ENCODE measurements at places on chromosomes 1 and 21. TPM values are rescaled to one million over a fixed set of nuclear protein-coding genes. Genes with fewer than 3 reads are reported as not detected.

Gene FAM151A
- 1.2 TPM for total RNA-seq

Gene NID1
- total RNA-seq: 47.6 TPM

Gene WLS
- 75.0 TPM for total RNA-seq

Gene NBPF6
- total RNA-seq: not detected

- DNase-seq: peak; percentile 69
These were observed 211.0 kb upstream of the RAB4A start for GRCh38 chr1:229059671-229060539.

DNA sequence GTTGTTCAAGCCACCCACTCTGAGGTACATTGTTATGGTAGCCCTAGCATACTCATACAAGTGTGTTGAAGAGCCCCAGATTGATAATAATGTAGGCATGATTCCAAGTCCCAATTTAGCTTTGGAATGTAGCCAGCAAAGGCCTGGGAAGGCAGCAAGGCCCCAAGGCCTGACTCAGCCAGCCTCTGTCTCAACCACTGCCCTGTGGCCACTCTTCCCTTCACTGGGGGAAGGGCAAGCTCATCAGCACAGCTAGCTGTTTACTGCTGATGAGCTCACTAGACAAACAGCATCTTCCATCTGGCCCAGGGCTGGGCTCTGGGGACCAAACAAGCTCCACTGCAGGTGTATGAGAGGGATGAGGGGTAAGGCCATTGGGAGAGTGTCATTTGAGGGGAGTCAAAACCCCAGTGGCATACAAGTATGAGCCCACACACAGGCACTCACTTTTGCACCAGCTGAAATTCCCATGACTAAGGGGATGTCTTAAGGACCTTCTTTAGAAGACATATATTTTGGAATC, 2.2 kb upstream of the IRF6 start:
- peak; percentile 72 for DNase-seq

DNA sequence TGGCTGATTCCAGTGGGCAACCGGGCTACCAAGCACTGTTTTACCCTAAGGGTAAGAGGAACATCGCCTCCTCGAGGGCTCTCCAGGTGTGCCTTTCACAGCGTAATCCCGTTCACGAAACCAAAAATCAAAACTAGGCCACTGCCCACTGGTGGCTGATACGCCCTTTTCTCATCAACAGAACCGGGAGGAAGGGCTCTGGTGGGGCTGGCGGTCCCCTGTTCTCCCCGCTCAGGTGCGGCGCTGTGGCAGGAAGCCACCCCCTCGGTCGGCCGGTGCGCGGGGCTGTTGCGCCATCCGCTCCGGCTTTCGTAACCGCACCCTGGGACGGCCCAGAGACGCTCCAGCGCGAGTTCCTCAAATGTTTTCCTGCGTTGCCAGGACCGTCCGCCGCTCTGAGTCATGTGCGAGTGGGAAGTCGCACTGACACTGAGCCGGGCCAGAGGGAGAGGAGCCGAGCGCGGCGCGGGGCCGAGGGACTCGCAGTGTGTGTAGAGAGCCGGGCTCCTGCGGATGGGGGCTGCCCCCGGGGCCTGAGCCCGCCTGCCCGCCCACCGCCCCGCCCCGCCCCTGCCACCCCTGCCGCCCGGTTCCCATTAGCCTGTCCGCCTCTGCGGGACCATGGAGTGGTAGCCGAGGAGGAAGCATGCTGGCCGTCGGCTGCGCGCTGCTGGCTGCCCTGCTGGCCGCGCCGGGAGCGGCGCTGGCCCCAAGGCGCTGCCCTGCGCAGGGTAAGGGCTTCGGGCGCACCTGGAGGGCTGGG, at the start of gene IL6R:
Gene IL6R (plus strand): TSS at position 360 of the 763 bp plus-strand sequence. CDS start 287 bp downstream, at position 647.
- DNase-seq: peak; percentile 95

- no peak for DNase-seq
These were observed 174.9 kb downstream of the PIGK start for GRCh38 chr1:77044133-77044849.

DNA sequence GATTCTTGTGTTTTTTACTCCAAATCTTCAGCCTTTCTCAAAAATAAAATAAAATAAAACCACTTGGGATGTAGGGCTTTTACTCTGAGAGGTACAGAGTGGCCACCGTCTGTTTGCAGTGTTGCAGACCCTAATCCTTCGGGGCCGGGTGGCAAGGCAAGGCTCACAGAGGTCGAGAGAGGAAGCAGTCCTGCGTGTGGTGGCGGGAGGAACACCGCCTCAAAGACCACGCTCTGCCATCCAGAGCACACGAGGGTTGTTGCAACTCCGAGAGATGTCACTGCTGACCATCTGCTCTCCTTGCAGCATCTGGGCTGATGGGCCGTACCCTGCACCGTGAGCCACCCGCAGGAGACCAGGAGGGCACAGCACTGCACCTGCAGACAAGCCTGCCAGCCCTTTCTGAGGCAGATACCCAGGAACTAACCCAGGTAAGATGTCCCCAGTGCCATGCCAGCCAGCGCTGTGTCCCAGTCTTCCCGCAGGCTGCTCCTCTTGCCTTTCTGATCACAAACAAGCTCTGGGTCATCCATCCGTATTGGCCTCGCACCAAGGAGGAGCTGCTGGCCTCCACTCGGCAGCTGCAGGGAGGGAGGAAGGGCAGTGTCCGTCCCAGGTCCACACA, 31.5 kb downstream of the SNAP47 start:
- no peak for DNase-seq

DNA sequence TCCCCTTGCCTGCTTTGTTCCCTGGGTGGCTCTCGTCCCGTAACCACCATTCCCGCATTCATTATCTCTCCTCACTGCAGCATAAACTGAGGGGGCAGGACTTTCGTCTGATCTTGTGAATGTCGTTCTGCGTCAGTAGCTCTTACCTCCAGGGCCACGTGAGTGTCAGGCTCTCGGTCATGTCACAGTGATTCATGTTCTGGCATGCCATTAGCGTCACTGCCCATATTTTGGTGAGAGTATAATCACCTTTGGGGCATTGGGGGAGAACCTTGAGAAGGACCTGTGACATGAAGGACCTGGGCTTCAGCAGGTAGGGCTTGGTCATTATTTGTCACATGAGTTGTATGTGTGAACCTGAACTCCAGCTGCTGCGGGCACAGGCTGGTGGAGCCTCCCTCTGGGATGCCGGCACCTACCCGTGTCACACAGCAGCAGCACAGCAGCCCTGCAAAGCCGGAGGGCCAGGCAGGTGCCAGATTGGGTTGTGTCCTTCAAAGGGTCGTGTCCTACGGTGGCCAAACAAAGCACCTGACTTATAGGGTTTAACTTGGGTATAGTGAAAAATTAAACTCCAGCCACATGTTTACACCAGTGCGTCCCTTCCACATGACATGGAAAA, 68.5 kb downstream of the BACE2 start:
- DNase-seq: no peak

GRCh38 chr1:206987873-206988272, 17.6 kb upstream of the FCAMR start:
- no peak for DNase-seq

DNA sequence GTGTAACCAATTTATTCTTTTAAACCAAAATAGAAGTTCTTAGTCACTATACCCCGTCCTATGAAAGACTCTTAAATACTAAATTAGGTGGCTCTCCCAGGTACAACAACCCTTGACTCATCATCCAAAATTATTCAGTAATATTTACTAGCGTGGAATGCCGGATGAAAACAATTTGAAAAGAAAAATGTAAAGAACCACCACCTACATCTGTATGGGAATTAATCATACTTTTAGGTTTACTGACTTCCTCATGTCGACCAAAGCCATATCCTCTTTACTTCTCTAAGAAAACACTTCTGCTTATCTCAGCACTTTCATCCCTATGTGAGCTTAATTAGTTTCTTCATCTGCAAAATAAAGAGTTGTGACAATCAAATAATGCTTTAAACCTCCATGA, 139.6 kb downstream of the AKT3 start:
- no peak for DNase-seq

GRCh38 chr1:25862785-25863485, 3.7 kb upstream of the AUNIP start:
- DNase-seq: no peak

DNA sequence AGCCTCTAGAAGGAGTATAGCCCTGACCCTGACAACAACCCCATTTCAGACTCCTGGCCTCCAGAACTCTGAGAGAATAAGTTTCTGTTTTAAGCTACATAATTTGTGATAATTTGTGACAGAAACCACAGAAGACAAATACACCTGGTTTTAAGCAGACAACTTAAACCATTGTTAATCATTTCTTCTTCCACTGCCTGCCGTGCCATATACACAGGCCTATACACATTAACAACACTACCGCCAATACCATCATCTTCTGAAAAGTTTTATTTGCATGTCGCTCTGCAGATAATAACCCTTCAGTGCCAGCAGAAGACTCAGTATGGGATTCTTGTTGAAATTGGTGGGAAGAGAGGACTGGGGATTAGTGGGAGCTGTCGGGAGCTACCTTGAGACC, 39.9 kb upstream of the KRTAP19-8 start:
- no peak for DNase-seq

GRCh38 chr1:244088161-244088560, 37.1 kb downstream of the ZBTB18 start:
- no peak for DNase-seq

DNA sequence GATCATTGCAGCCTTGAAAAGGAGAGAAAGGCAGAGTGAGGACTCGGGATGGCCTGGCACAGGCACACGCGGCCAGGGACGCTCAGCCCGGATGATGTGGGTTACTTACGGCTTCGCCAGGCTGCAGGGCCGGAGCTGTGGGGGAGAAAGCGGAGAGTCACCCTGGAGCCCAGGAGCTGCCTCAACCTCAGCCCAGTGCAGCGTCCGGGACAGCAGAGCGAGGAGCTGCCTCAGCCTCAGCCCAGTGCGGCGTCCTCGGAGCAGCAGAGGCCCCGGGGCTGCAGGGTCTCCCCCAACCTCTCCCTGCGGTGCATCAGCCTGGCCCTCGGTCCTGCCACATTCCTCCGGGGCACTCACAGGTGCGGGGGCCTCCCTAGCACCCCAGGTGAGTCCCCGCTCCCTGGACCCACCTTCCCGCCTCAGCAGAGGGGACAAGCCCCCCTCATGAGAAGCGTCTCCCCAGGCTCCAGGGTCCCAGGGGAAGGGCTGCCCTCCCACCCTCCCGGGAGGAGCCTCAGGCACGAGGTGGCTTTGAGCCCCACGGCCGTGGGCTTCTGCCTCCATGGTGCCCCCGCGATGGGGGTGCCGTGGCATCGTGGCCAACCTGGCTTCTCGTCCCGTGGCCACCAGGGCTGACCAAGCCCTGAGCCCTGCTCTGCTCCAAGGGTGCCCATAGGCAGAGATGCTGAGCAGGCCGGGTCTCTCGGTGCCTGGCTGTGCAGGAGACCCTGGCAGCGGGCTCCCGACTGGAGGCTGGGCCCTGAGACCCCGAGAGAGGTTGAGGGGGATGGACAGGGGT, 10.5 kb upstream of the RNF223 start:
- DNase-seq: no peak

DNA sequence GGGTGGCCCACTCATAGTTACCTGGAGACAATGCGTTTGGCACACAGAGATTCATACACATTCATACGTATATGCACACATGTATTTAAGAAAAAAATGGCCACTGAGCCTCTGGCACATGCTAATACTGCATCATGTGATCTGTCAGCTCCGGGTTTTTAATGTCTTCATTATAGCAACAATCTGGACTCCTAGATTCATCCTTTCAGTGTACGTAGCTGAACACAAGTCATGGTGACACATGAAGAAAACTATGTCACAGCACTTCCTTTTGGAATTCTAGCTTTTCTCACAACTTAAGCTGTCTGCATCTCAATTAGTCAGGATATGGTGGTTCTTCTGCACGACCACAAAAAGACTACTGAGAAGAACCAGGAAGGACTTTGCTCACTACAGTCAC, 24.7 kb downstream of the HSF2BP start:
- DNase-seq: no peak

- DNase-seq: no peak
These were observed 7.7 kb upstream of the FAM167B start for GRCh38 chr1:32239337-32239736.

Measured in left ventricle myocardium superior (tissue), 1 donor.